NCI-H460 (cell line): ENCODE measurements at places on chromosomes 3 and 15. TPM values are rescaled to one million over a fixed set of nuclear protein-coding genes. Genes with fewer than 3 reads are reported as not detected.

- no peak for DNase-seq
These were observed 432.1 kb downstream of the NSUN3 start for GRCh38 chr3:94494992-94495391.

Gene SCAMP5
- 0.43 and 0.69 TPM in 2 replicates for total RNA-seq

Gene ISY1
- total RNA-seq, result 21.6 TPM in 2 replicates

DNA sequence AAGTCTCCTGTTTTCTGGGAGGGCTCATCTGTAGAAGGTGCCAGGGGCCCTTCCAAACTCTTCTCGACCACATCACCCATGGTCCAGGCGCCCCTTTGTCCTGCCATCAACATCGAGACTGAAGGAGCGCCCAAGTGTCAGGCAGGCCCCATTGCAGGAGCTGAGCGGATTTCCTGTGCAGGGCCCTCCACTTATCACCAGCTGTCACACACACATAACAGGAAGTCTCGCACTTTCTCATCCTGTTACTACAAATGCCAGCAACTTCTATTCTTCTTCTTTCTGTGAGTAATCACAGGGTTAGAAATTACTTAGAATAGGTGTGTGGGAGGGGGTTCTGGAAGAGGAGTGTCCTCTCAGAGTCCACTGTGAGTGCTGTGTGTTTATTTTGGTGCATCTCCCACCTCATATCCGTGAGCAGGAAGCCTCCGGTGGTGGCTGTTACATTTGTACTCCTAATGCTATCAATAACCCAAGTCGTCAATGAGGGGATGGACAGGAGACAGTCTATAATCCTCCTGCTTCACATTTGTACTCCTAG lies at the start of gene KLHL6:
Gene KLHL6 (minus strand): TSS at position 166 of the 541 bp plus-strand sequence. CDS start 53 bp downstream, at position 113.
- no peak for DNase-seq

- DNase-seq, result no peak
These were observed 36.9 kb downstream of the SETMAR start for GRCh38 chr3:4340077-4340410.

Gene SLC12A1
- total RNA-seq, result not detected in 2 replicates

GRCh38 chr3:21067031-21067813 lies 683.8 kb downstream of the ZNF385D start:
- DNase-seq, result no peak

DNA sequence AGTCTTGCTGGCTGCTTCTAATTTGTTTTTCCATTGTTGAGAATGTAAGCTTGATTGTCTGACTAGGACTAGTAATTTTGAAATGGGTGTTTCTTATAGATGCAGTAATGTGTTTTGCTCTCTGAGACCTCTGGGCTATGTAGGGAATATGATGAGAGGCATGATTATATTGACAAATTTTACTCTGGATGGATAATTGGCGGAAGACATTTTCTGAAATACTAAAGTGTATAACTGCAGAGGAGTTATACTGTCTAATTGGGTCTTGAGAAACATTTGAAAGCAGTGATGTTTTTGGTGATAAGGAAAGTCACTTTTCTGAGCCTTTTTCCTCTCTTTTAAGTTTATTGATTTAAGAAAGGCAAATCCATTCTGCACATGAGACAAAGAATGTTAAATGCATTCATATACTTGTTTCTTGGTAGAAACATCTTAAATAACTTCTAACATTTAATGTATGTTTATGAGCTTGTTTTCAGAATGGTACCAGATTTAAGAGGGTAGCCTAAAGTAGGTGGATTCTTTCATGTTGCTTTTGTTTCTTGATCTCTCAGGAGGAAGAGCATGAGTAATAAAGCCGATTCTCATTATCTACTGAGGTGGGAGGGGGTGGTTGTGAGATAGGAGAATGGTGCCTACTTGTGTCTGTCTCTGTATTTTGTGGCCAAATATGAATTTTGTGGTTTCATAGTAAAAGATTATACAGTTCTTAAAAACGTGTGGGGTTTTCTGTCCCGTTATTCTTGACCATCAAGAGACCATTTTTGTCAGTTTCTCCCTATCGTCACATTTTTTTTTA lies 2.0 kb downstream of the ATP2C1 start:
- DNase-seq, result no peak

Gene SCAANT1
- not detected in 2 replicates for total RNA-seq

GRCh38 chr15:92949604-92950249 lies 49.6 kb downstream of the CHD2 start:
- no peak for DNase-seq

GRCh38 chr3:60956729-60957128 lies 294.5 kb downstream of the FHIT start:
- DNase-seq, result no peak

DNA sequence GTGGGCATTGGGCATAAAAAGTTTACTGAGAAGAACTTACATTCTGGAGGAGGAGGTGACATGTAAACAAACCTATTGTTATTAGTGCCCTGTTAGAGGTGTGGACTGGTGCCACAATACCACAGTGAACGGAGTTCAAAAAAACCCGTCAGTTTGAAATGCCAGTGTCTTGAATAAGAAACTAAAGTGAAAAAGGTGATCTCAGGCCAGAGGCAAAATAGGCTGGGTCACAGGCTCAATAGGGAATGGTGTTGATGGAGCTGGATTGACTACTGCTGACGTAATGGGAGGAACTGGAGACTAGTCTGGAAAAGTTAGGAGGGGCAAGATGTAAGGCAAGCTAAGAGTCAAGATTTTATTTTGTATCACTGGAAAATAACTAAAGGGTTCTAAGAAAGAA lies 1.6 kb upstream of the DCBLD2 start:
- DNase-seq, result no peak

GRCh38 chr15:66897971-66898370 lies 167.4 kb upstream of the SMAD3 start:
- no peak for DNase-seq

Gene GASK1A
- total RNA-seq, result not detected in 2 replicates

GRCh38 chr15:69997813-69998212 lies 99.9 kb downstream of the TLE3 start:
- no peak for DNase-seq

Gene CFAP44
- total RNA-seq, result 2.4 and 2.6 TPM in 2 replicates

Gene SAMD7
- total RNA-seq, result not detected in 2 replicates

Gene MME
- not detected in 2 replicates for total RNA-seq

Gene TICRR
- total RNA-seq, result 5.2 and 5.9 TPM in 2 replicates
